SK-N-SH treated with all-trans-retinoic acid at 6 μM for 48 hours (cell line): ENCODE measurements at places on chromosomes 6 and 20.

GRCh38 chr6:137044366-137045221, at the start of gene IL20RA:
Gene IL20RA (minus strand): TSS chr6:137044965. CDS start chr6:137044728, 237 bp downstream.
- ATAC-seq = peak; percentile 81

GRCh38 chr6:136477548-136477947, 72.7 kb downstream of the MAP7 start:
- no peak for ATAC-seq

- ATAC-seq = no peak
Observed at GRCh38 chr6:39753725-39754045, 28.5 kb upstream of the KIF6 start.

- ATAC-seq = no peak
Observed at GRCh38 chr6:142857796-142858555, 87.0 kb downstream of the HIVEP2 start.

DNA sequence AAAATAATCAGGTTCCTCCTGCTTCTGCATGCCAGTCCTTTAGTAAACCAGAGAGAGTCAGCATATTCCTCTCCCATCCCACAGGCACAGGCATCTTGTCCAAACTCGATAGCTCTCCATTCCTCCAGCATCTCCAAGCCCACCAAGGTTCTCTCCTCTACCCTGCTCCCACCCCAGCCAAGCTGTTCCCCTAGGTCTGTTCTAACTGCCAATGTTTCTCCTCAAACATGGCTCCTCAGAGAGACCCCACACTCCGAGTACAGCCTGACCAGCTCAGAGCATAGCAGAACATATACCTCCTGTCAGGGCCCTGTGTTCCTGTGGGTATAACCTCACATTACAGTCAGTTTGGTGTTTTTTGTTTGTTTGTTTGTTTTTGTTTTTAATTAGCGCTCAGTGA, 177.8 kb downstream of the VEGFA start:
- no peak for ATAC-seq

DNA sequence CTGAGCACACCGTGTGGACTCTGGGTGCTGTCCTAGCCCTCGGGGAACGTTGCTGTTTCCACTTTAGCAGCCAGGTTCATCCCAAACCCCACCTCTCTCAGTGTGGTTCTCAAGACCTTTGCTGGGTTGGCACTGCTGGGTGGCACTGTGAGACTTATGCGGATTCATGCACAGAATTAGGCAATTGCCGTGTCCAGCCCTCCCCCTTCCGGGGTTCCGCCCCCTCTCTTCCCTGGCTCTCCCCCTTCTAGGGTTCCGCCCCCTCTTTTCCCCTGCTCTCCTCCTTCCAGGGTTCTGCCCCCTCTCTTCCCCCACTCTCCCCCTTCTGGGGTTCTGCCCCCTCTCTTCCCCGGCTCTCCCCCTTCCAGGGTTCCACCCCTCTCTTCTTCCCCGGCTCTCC, 39.8 kb upstream of the SLCO4A1 start:
- no peak for ATAC-seq

- ATAC-seq = no peak
Observed at GRCh38 chr6:133062696-133063306, 178.4 kb upstream of the EYA4 start.

DNA sequence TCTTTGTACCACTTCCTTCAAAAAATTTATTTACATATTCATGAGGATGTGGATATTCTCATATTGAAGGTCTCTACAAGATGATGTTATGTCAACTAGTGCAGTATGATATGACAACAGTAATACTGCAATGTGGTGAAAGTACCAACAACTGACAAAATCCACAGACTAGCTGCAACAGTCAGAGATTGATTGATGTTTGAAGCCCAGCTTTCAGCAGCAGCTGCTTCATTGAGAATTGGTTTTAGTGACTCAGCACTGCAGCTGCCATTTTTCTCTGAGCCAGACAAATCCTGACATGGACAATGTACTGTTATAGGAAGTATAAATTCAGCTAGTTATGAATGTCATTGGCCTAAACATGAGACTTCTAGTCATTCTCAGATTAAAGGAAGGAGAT, 53.8 kb downstream of the PKIB start:
- no peak for ATAC-seq
